ENCODE measurements at places on chromosomes 6 and 20.

GRCh38 chr6:16419636-16420336, 181.4 kb downstream of the GMPR start:
- no peak for DNase-seq

DNA sequence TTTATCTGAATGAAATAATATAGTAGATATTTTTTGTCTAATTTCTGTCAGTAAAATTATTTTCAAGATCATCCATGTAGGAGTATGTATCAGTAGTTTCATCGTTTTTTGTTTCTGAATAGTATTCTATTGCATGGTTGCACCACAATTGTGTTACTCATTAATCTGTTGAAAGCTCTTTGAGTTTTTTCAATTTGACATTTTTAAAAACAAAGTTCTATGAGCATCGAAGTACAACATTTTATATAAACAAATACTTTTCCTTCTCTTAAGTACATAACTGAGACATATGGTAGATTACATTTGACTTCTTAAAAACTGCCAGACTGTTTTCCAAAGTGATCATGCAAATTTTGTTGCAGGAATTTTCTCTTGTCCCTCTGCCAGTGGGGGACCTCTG, 1113.1 kb upstream of the CITED2 start:
- no peak for DNase-seq

DNA sequence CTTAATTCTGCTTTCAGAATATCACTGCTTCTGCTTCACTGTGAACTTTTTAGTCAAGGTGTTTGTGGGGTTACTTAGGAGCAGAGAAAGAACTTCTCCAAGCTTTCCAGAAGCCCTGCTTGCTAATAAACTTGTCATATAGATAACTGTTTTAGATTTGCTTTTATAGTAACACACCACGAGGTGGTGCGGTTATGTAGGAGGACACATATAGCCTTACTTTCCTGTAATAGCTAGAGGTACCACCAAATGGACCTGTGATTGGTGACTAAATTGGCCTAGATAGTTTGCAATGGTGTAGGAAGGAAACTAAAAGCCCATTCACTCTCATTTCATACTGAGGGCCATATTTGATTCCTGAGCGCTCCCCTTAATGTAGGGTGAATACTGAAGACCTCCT, 52.3 kb upstream of the BCLAF1 start:
- DNase-seq = no peak

GRCh38 chr6:89750338-89750737, 69.3 kb downstream of the MDN1 start:
- DNase-seq = peak; percentile 51

GRCh38 chr6:131979515-131980337, 28.6 kb upstream of the CCN2 start:
- DNase-seq = peak; percentile 84

DNA sequence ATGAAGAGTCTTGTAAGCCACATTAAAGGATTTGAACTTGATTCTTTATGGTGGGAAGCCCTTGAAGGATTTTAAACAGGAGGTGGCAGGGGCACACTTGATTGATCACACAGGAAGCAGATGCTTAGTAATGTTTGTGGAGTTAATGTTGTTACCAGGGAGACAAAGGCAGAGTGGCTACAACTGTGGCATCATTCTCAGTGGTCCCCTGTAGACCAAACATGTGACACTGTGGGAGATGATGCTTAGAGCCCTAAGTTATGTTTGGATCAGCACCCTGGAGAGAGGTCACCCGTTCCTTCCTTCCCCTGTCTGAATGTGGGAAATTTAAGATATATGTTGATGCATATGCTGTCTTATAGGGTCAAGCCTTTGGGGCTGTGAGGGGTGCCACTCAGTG, 53.2 kb downstream of the EIF2S2 start:
- peak; percentile 69 for DNase-seq

GRCh38 chr20:45174434-45175364, at the start of gene PI3:
Gene PI3 (plus strand): TSS chr20:45174902. CDS start chr20:45174923, 21 bp downstream.
- DNase-seq = peak; percentile 83

- DNase-seq = peak; percentile 55
Measured at GRCh38 chr6:137698636-137699030, 168.4 kb upstream of the TNFAIP3 start.

- no peak for DNase-seq
Measured at GRCh38 chr20:48075591-48076174, 290.4 kb upstream of the SULF2 start.

GRCh38 chr6:16503970-16504415, 257.3 kb downstream of the ATXN1 start:
- DNase-seq = no peak

DNA sequence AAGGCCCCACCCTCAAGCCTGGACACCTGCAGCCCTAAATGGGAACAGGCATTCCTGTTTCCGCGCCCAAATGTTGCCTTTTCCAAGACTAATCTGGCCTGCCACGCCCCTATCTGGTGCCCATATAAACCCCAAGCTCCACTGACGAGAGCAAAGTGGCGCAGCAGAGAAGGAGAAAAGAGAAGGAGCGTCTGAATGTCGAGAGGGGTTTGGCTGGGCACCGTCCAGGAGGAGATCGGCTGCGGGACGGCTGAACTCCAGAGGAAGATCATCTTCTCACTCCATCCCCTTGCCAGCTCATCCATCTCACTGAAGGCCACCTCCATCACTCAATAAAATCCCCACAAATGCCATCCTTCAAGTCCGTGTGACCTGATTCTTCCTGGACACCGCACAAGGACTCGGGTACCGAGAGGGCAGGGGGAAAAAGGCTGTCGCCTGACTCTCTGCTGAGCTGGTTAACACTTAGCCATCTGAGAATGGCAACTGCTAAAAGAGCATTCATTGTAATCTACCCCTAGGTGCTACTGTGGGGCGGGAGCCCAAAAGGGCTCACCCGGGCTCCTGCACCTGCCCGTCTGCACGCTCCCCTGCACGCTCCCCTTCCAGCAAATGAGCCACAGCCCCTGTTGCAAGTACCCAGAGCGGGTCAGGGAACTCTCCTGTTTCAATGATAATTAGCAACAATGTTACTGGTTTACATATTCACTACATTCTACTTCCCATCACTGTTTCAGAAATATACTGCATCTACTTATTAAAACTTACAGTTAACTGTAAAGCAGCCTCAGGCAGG, 23.5 kb downstream of the TAF4 start:
- DNase-seq = no peak

- DNase-seq = no peak
Measured at GRCh38 chr6:104705916-104706442, 153.7 kb downstream of the HACE1 start.

- no peak for DNase-seq
Measured at GRCh38 chr6:756224-756623, 63.3 kb upstream of the EXOC2 start.

DNA sequence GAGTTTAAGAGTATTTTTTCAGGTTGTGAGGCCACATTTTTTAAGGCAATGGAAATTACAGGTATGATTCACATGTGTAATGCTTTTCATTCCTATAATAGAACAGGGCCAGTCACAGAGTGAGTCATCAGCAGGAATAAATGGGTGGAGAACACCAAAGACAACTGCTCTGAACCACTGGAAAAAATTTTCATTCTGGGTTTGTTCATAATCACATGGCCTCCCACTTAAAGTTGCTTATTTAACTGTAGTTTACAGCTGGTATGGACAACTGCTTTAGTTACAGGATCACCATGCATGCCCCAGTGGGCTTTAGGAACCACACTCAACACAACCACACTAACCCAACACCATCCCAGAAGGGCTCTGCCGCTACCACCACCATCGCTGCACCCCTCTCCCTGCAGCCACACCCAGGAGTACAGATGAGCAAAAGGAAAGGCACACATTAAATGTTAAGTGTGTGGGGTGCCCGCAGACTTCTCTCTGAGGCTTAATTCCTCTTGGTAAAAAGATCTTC, 107.0 kb upstream of the DST start:
- peak; percentile 91 for DNase-seq

DNA sequence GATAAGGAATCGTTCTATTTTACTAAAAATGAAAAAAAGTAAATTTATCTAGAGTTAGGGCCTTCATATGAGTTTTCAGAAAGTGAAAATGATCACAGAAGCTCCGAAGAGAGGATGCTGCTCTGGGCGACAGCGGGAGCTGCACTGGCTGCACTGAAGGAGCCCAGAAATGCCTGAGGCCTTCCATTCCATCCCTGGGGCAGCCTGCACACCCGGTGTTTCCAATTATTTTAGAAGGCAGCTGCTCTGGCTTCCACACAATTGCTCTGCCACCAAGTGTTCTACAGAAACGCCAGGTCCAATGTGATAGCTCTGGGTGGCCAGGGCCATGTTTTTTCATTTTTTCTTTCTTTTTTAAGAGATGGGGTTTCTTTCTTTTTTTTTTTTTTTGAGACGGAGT, 3.6 kb downstream of the DTNBP1 start:
- DNase-seq = no peak

- DNase-seq = peak; percentile 48
Measured at GRCh38 chr6:69866770-69867638, 648 bp downstream of the COL19A1 start.

GRCh38 chr6:28956331-28956730, 32.5 kb upstream of the TRIM27 start:
- DNase-seq = no peak
